A549 treated with CORT108297 at 1 μM for 4 hours (cell line): ENCODE measurements at places on chromosomes 2 and 18. TPM values are rescaled to one million over a fixed set of nuclear protein-coding genes. Genes with fewer than 3 reads are reported as not detected.

DUSP2 gene
- total RNA-seq: 0.22 to 0.56 TPM (median 0.44 TPM) in 5 replicates

UGT1A5 gene
- total RNA-seq: not detected in 5 replicates

BCL11A gene
- total RNA-seq: 0.04 to 0.20 TPM (median 0.10 TPM) in 4 of 5 replicates, not detected in the other

LYPD1 gene
- 14.0 to 21.5 TPM (median 15.8 TPM) in 5 replicates for total RNA-seq

SCN2A gene
- total RNA-seq: 0.01 to 0.06 TPM (median 0.02 TPM) in 4 of 5 replicates, not detected in the other

FAM168B gene
- total RNA-seq: 78.1 to 100 TPM (median 87.9 TPM) in 5 replicates

HOXD4 gene
- total RNA-seq: 0.14 to 0.62 TPM (median 0.49 TPM) in 5 replicates

MSGN1 gene
- total RNA-seq: not detected in 5 replicates

GRB14 gene
- 5.0 to 6.5 TPM (median 5.7 TPM) in 5 replicates for total RNA-seq

SCYGR2 gene
- total RNA-seq: not detected in 5 replicates

DCC gene
- total RNA-seq: not detected in 5 replicates

CDKL4 gene
- total RNA-seq: 0.15 TPM in 1 of 5 replicates, not detected in the others

ANKAR gene
- 0.68 to 2.3 TPM (median 1.7 TPM) in 5 replicates for total RNA-seq

SMYD1 gene
- not detected in 5 replicates for total RNA-seq

SH3BP4 gene
- 31.6 to 37.3 TPM (median 34.5 TPM) in 5 replicates for total RNA-seq

REG3G gene
- not detected in 5 replicates for total RNA-seq

DNAH6 gene
- 0.01 to 0.19 TPM (median 0.12 TPM) in 5 replicates for total RNA-seq

LYG1 gene
- 0.82 to 2.2 TPM (median 1.4 TPM) in 5 replicates for total RNA-seq

GULP1 gene
- 31.7 to 47.3 TPM (median 38.4 TPM) in 5 replicates for total RNA-seq

KCNK3 gene
- total RNA-seq: 0.53 to 1.2 TPM (median 1.0 TPM) in 5 replicates

IL1RL2 gene
- 0.05 TPM in 1 of 5 replicates, not detected in the others for total RNA-seq

CRYGD gene
- not detected in 5 replicates for total RNA-seq

TLX2 gene
- total RNA-seq: 0.16 to 0.44 TPM (median 0.27 TPM) in 5 replicates

SKOR2 gene
- total RNA-seq: not detected in 5 replicates

KIAA1328 gene
- 1.0 to 1.9 TPM (median 1.4 TPM) in 5 replicates for total RNA-seq

ANKRD30B gene
- total RNA-seq: 0.02 to 0.03 TPM (median 0.02 TPM) in 3 of 5 replicates, not detected in the others

TNFAIP6 gene
- total RNA-seq: 1.0 to 2.0 TPM (median 1.4 TPM) in 5 replicates
